NCI-H2081 treated with DMSO at 0.1 percent for 48 hours (cell line): ENCODE measurements at places on chromosomes 1 and 21.

DNA sequence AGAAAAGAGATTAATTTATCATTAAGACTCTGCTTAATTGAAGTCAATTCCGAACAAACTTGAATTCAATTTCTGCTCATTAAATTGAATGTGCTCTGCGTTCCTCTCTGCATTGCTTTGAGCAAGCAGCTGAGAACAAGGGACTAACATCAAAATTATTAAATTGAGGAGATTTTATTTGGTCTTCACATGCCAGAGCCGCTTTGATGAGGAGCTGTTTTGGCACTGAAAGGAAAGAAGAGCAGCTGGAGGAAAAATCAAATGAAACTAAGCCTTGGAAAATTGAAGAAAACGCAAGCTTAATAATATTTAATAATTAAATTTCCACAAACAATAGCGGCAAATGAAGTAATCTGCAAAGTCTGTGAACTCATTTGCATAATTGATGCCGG, 222.0 kb upstream of the PKN2 start:
- DNase-seq = no peak

- no peak for DNase-seq
These were observed 27.2 kb downstream of the RHEX start for GRCh38 chr1:206080026-206080820.

DNA sequence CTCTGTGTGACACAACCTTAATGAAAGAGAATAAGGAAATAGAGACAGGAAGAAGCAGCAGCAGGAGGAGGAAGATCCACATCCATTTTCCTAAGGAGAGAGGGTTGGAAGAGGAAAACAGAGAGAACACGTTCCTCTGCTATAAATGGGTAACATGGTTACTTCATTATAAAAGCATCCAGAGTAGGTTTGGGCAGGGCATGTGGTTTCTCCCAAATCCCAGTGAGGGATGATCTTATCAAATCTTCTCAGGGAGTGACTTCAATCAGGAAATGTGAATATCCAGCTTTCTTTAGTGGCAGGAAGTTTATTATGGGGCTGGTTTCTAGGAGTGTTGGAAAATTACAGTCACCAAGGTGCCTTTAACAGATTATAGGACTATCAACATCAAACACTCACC, 11.1 kb downstream of the CYP2J2 start:
- DNase-seq = no peak

DNA sequence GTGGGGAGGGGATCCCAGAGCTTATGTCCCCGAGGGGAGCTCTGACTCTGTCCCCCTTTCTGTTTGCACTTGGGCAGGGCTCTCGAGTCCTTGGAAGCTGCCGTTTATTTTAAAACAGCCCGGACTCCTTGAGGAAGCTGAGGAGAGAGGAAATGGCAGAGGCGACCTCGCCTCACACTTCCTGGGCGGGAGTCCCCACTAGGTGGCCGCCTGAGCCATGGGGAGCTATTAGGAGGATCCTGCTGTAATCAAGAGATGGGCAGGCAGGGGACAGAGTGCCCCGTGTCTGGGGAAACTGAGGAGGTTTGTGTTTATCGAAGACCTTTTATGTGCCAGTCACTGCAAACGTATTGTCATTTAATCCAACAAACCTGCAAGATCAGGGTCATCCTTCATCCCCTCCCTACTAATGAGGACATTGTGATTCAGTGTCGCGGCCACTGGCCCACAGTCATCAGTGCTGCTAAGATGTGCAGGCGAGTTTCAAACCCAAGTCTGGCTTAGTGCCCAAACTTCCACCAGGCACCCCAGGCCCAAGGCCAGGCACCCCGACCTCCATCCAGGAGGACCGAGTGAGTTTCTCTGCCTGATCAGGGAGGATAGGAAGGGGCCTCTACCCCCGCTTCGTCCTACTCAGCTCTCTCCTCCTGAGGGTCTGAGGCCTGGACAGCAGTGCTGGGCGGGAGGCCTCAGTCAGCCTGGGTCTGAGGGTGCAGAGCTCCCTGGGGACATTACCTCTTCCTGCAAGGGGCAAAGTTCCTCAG, 316.9 kb upstream of the VAMP3 start:
- no peak for DNase-seq

GRCh38 chr1:115255154-115255553, 82.9 kb downstream of the NGF start:
- no peak for DNase-seq

GRCh38 chr1:203621559-203622262, 4.9 kb upstream of the ATP2B4 start:
- DNase-seq = no peak

DNA sequence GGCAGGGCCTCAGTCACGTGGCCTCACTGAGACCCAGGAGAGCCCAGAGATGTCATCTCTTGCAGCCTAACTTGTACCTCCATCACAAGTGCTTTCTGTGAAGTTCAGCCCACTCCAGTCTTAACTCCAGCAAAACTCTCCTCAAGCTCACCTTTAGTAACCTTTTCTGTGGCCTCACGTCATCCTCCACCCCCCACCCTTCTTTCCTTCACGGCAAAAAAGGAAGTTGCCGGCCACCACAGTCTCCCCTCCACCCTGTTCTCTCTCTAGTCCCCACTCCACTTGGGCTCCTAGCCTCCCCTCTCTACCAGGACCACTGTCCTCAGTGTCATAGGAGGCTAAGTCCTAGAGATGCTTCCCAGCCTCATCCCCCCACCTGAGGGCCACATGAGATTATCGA, 106.9 kb downstream of the LACTBL1 start:
- no peak for DNase-seq

GRCh38 chr1:115475252-115475651, 137.2 kb upstream of the NGF start:
- no peak for DNase-seq

- DNase-seq = no peak
These were observed 79.0 kb upstream of the MAP10 start for GRCh38 chr1:232726048-232726779.

GRCh38 chr1:87155170-87155569, 173.5 kb upstream of the LMO4 start:
- DNase-seq = no peak

GRCh38 chr1:95233319-95233736, 682 bp upstream of the RWDD3 start:
- DNase-seq = no peak

- no peak for DNase-seq
These were observed 331.3 kb upstream of the NR5A2 start for GRCh38 chr1:199696225-199696624.

- DNase-seq = no peak
These were observed 22.2 kb downstream of the SLC25A33 start for GRCh38 chr1:9561429-9561828.

GRCh38 chr1:115090540-115090939, 1.2 kb upstream of the TSPAN2 start:
- no peak for DNase-seq

DNA sequence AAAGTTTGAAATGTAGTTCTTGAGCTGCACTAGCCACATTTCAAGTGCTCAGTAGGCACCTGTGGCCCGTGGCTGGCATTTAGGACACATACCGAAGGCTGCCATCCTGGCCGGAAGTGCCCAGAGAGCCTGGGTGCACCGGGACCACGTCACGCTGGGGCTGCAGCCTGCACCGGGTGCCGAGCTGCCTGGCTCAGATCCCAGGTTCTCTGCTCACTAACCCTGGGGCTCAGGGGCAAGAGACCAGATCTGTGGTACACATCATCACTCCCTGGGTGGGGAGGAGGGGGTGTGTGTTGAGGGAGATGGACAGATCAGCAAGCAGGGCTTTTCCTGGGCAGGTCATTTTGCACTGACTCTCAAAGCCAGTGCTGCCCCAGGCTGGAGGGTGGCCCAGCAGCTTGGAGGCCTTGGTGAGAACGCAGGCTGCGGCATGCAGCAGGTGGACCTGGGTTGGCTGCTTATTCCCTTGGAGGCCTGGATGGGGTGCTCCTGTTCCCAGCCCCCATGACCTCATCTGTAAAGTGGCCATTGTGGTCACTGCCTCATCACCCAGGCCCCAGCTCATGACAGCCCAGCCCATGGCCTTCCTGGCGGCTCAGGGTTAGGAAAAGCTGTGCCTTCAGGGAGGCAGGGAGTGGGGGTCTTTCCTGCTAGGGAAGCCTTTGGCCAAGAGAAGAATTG, 23.6 kb downstream of the TMEM201 start:
- DNase-seq = no peak

GRCh38 chr1:225827076-225827475, 17.2 kb downstream of the EPHX1 start:
- DNase-seq = no peak

DNA sequence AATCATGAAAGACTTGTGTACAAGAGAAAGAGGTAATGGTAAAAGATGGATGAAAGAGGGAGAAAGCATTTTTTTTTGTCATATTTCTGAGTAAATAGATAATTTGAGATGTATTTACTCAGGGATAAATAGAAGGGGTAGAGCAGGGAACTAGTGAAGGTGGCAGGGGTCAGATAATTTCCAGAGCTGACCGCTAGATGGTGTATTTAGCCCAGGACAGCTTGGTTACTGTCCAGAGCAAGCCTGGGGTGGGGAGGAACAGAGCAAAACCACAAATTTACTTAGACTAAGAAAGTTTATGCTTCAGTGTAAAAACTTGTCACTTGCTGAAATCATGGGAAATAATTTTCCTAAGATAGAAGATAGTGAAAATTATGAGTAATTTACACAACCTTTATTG, 91.5 kb downstream of the XCL2 start:
- DNase-seq = no peak

- DNase-seq = no peak
These were observed 670 bp upstream of the PARK7 start for GRCh38 chr1:7960867-7961215.

GRCh38 chr1:25669781-25670567, 53.4 kb downstream of the MAN1C1 start:
- DNase-seq = no peak

DNA sequence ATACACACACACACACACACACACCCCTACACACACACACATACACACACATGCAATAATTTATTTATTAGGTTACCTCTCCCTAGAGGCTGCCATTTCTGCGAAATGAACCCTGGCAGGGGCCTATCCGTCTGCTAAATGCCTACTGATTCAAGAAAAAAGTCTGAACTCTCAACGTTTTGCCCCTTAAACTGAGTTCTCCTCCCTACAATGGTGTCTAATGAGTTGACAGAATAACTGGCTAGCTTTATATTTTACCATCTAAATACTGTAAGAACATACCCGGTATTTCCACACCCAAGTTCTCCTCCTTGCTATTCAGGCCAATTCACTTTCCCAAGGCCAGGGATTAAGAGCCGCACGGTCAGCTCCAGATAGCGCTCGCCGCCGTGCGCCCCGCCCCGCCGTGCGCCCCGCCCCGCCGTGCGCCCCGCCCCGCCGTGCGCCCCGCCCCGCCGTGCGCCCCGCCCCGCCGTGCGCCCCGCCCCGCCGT, 339 bp upstream of the RNPC3 start:
- DNase-seq = no peak

- no peak for DNase-seq
These were observed 250.3 kb downstream of the SDCCAG8 start for GRCh38 chr1:243505986-243506689.

- peak; percentile 58 for DNase-seq
These were observed 71.6 kb downstream of the CD2 start for GRCh38 chr1:116825720-116826438.

DNA sequence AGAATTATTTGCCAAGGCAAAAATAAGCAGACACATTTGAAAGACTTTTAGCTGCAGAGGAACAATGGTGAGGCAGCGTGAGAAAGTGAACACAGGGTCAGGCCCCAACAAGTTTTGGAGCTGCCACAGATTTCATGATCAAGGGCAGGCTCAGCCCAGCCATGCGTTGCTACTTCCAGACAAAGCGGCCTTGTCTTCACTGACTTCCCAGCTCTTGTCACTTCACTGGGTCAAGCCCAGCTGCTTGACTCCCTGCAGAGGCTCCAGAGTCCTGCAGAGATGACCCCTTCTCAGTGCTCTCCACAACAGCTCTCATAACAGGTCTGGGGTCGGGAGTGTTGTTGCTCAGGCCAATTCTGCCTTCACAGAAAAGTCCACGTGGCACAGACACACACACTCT, 35.8 kb downstream of the HHAT start:
- DNase-seq = no peak

DNA sequence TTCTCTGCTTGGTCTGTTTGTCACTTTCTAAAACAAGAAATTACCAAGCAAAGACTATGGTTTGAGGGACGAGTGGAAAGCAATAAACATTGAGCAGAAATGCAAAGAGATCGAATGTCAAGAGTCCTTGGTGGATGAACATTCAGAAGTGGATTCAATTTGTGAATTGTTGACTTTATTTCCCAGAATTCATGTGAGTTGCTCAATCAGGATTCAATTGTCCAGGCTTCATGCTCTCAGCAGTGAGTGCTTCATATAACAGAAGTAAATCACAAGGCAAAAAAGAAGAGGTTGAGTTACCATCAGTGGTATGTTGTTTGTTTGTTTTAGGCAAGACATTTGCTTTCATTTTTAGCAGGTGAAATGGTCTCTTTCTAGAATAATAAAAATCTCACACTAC, 31.9 kb downstream of the NGF start:
- DNase-seq = no peak

DNA sequence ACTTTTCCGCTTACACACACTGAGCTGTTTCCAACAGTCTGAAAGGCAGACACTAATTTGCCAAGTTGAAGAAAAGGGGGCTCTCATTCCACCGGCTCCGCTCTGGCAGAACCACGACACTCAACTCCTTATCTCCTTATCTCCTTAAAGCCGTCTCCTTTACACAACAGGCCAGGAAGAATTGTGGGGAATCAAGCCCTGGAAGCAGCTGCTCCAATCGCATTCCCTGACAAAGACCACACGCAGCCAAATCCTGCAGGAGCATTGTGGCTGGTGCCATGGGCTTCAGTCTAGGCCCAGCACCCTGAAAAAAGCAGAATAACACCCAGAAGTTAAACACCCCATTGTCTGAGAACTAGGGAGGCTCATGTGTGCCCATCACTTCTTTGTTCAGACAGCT, 24.1 kb downstream of the SUSD4 start:
- no peak for DNase-seq

DNA sequence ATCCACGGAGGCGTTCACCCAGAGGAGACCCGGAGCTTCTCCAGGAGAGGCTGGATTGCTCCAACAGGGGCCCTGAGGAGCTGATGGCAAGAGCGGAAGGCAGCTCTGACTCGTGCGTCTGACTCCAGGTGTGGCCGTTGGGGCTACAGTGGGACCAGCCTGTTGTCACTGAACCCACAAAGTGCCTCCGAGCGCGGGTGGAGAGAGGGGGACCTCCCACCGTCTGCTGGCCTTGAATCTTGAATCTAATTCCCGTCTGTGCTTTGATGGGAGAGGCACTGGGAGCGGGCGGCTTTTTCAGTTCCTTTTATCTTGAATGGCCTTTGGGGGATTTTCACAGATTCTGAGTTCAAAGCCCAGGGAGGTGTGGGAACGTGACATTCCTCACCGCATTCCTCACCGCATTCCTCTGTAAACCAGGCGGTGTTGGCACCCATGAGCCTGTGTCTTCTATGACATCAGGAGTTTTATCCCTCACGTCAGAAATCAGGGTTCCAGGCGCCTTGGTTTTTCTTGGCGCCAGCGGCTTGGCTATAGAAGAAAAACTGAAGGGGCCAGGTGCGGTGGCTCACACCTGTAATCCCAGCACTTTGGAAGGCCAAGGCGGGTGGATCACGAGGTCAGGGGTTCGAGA, 39.2 kb upstream of the COL18A1 start:
- no peak for DNase-seq

- no peak for DNase-seq
These were observed at the start of gene OR2T4 for GRCh38 chr1:248361121-248361715. TSS of gene OR2T4 (plus strand) at chr1:248361665. CDS start at chr1:248361665, 0 bp downstream.

- DNase-seq = peak; percentile 53
These were observed 844.9 kb downstream of the KCNT2 start for GRCh38 chr1:195763146-195763906.
